ENCODE measurements at places on chromosomes 5 and 9. TPM values are rescaled to one million over a fixed set of nuclear protein-coding genes. Genes with fewer than 3 reads are reported as not detected.

The BTF3 gene
- 291 TPM for total RNA-seq

The CLIC3 gene
- 1.4 TPM for total RNA-seq

The SH3GL2 gene
- total RNA-seq, result 2.9 TPM

The SPINK4 gene
- total RNA-seq, result not detected

The ANXA1 gene
- 176 TPM for total RNA-seq

The ZNF618 gene
- 5.8 TPM for total RNA-seq

The FOXD4 gene
- 0.80 TPM for total RNA-seq

All from PC-3 (cell line).